Stimulated activated CD4-positive, alpha-beta T cell treated with anti-CD3 and anti-CD28 coated beads, Interleukin-4, amount 100 ng/mL, for 24 hours (primary cell): ENCODE measurements at places on chromosomes 3 and 15.

DNA sequence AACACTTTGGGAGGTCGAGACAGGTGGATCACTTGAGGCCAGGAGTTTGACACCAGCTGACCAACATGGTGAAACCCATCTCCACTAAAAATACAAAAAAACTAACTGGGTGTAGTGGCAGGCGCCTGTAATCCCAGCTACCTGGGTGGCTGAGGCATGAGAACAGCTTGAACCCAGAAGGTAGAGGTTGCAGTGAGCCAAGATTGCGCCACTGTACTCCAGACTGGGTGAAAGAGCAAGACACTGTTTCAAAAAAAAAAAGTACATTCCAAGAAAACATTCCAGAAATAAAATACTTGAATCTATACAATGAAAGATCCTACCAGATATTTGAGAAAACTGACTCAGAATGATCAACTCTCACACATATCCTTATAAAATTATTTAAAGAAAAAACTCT lies 30.4 kb downstream of the TFDP2 start:
- DNase-seq: no peak

GRCh38 chr3:65569845-65570405 lies 468.8 kb downstream of the MAGI1 start:
- no peak for DNase-seq

DNA sequence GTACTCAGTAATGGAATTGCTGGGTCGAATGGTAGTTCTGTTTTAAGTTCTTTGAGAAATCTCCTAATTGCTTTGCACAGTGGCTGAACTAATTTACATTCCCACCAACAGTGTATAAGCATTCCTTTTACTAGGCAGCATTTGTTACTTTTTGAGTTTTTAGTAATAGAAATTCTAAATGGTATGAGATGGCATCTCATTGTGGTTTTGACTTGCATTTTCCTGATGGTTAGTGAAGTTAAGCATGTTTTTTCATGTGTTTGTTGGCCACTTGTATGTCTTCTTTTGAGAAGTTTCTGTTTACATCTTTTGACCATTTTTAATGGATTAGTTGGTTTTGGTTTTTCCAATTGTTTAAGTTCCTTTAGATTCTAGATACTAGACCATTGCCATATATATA lies 28.4 kb downstream of the TP63 start:
- DNase-seq: no peak

- DNase-seq: no peak
These were observed 2.3 kb downstream of the RASGRP1 start for GRCh38 chr15:38562278-38562677.

DNA sequence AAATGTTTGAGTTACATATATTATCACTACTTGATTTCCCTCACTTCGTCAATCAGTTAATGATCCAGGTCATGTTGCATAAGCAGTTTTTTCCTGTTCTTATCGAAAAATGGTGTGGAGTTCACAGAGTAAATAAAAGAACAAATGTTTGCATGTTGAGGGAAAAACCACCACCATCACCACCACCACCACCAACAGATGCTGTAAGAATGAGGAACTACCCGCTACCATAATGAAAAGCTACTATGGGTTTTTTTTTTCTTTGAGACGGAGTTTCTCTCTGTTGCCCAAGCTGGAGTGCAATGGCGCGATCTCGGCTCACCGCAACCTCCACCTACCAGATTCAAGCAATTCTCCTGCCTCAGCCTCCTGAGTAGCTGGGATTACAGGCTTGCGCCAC lies 27.6 kb downstream of the RUBCN start:
- DNase-seq: no peak

- no peak for DNase-seq
These were observed 12.2 kb upstream of the VIPR1 start for GRCh38 chr3:42490243-42490642.

DNA sequence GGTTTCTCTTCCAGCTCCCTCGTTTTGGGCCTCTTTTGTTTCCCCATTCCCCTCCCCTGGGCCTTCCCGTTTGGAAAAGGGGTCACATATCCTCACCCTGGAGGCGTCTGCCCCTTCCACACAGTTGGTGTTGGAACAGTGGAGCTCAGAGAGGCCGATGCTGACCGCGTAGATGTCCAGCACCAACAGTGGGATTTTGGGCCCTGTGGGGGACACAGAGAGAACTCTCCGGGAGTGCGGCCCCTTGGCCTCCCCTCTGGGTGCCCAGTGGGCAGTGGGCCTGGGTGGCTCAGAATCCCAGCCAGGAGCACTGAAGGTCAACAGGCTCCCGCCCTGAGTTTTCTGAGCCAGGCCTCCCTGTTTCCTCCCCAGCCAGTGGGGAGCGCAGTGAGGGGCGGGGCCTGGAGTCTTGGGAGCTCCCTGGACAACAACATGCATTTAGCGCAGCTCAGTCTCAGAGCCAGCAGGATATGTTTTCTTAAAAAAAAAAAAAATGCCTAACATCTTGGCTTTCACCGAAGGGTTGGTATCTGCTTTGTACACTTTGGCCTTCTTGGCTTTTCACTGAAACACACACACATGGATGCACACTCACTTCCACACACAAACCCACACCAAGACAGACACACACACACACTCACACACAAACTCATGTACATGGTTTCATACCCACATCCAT lies 670 bp upstream of the ISLR start:
- DNase-seq: no peak

- DNase-seq: no peak
These were observed 25.6 kb downstream of the STIMATE start for GRCh38 chr3:52871761-52872160.

GRCh38 chr3:174247687-174248152 lies 611.4 kb upstream of the NAALADL2 start:
- DNase-seq: no peak

GRCh38 chr15:42723068-42723467 lies 13.9 kb downstream of the CDAN1 start:
- DNase-seq: no peak

DNA sequence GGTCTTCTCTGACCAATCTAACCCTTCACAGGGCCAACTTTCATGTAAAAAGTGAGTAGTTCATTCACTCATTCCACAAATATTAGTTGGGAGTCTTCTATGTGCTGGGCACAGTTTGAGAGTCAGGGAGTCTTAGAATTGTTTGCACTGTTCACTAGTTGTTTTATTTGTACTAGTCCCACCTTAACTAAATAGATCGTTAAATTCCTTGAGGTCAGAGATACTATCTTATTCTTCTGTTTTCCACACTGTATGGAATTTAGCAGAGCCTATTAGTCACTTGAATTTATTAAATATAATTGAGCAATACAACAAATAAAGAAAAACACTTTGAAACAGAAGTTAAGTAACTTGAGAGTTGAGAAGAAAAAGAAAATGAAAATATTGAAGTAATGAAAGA lies 40.8 kb upstream of the SPTSSB start:
- no peak for DNase-seq

DNA sequence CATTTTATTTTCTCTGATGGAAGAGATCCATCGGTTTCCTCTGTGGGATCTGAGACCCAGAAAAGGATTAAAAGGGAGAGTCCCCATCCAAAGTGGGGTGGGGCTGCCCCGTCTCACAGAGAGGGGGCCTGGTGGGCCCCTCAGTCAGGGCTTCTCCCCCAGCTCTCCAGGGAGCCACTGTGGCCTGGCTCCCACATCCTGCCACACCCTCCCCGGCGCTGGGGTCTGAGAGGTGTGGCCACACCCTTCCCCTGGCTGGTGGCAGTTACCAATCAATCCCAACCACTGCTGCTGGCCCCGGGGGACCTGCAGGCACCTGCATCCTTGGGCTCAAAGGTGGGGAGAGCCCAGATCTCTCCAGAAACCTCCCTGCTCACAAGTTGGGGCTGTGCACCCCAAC lies 161.8 kb upstream of the IQSEC1 start:
- no peak for DNase-seq

GRCh38 chr15:48582452-48583247 lies 62.9 kb downstream of the FBN1 start:
- DNase-seq: no peak

GRCh38 chr15:39075311-39075710 lies 505.6 kb upstream of the THBS1 start:
- DNase-seq: no peak

DNA sequence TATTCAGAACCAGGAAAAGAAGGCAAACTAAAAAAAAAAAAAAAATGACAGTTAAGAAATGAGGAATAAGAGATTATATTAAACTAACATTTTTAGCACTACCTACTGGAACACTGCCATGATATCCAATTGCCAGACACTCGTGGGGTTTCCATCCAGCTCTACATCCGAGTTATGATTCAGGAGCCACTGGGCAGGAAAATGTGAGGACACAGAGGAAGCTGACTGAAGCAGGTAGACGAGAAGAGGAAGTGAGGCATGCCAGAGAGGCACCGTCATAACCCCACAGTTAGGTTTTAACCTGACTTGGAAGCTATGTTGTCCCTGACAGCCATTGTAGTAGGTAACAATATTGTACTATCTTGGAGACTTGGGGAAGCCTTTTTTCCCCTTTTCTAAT lies 495.0 kb downstream of the NLGN1 start:
- DNase-seq: no peak

- DNase-seq: no peak
These were observed 17.1 kb downstream of the TPRA1 start for GRCh38 chr3:127573401-127573800.

DNA sequence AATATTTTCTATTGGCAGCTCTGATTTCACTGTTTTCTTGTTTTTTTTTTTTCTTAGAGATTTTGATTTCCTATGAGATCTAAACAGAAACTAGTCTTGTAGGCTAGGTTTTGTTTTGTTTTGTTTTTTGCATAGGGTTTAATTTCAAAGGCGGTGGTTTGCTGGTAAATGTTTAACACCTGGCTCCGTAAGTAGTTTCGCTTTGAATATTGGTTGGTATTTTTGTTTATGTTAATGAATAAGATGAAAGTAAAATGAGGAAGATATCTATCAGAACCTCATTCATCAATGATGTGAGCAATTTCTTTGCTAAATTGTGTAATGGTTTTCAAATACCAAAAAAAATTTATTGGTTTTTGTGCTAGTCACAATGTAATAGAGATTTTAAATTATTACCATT lies 39.7 kb upstream of the TM4SF1 start:
- DNase-seq: no peak

GRCh38 chr15:57509965-57510364 lies 81.7 kb upstream of the MYZAP start:
- DNase-seq: no peak

- no peak for DNase-seq
These were observed 230.3 kb upstream of the TLE3 start for GRCh38 chr15:70327856-70328678.

DNA sequence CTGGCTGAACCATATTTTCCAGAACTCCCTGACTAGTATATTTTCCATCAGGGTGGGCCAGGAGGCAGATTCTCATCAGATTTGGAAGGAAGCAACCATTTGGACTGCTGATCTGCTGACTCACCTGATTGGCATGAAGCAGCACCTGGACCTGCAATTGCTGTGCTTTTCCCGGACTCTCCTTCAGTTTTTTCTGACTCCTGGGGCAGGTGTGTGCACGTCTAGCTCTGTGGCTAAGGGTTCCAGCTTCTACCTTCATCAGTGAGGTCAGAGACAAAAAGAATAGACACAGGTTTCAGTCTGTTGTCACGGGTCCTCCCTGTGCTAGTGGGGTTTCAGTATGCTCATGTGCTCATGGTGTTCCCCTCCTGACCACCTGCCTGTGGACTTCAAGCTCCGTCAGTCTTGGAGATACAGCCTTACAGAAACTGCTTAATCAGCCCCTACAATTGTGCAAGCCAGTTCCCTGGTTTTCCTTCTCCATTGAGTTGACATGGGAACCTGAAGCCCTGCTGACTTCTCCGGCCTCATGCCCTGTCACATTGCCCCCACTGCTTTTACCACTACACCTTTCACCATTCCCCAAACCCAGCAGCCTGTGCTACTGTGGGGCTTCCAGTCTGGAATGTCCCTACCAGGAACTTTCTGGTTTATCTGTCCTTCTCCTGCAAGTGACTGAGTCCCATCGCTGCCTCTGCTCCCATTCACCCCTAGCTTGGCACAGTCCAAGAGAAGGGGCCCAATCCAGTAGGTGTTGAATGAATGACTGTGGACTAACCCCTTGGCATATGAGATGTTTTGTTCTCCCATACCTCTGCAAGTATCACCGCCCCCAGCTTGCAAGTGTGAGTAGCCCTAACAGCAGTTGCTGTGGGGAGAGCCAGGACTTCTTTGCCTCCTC lies 31.7 kb downstream of the HMCES start:
- DNase-seq: no peak

GRCh38 chr15:39171944-39172368 lies 408.9 kb upstream of the THBS1 start:
- peak; percentile 19 for DNase-seq

DNA sequence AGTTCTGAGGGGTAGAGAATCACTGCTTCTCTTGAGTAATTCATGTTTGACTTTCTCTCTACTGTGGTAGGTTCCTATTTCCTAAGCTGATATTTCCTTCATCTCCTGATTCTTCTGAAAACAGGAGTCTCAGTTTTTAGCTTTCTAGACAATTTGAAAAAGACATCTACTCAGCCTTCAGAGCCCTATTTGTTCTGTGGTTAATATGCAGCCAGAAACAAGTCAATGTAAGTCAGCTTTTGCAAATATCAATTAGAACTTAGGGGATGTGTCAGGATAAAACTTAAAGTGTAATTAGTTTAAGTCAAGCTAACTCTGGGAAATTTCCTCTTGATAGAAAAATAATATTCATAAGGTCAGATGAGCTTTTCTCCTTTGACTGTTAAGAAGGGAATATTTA lies 21.7 kb upstream of the HACD2 start:
- DNase-seq: no peak

GRCh38 chr15:36798366-36798765 lies 218.9 kb downstream of the CDIN1 start:
- no peak for DNase-seq

DNA sequence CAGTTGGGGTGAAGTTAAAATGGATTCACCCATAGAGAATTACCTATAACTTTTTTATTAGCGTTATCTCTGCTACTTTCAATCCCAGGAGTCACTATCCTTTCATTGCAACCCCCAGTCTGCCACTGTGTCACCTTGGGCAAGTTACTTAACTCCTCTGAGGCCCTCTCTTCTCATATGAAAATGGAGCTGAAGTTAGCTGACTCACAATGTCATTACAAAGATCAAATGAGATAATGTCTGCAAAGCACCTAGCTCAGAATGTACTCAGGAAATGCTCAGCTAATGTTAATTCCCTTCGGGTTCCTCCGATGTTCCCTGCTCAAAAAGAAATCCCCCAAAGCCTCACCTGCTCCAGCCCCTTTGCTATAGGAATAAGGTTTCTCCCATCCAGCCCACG lies 50.0 kb downstream of the TRIM42 start:
- DNase-seq: no peak

DNA sequence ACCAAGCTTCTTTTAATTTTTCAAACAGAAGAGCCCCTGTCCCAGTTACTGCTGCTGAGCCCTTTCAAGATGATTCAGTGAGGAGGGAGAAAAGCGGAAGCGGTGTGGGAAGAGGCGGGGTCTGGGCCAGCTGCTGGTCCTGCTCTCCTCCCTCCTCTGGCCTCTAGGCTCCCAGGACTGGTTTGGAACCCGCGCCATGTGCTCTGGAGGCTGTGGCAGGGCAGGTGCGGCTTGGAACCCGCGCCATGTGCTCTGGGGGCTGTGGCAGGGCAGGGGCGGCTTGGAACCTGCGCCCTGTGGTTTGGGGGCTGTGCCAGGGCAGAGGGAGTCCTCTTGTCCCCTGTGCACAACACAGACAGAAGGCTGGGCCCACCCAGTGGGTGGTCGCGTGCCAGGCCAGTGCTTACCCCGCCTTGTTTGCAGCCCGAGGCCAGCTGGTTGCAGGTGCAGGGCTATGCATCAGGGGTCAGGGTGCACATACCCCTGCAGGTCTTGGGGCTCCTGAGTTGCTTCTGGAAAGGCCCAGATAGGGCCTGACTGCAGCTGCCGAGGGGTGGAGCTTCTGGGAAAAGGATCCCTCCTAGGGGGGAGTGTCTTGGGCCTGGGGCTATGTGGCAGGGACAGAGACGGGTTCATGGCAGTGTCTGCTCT lies 12.2 kb downstream of the ALG1L2 start:
- DNase-seq: peak; percentile 14
